ENCODE measurements at places on chromosomes 16 and 17.

- DNase-seq, result no peak
Measured at GRCh38 chr17:45386178-45386577, 46.5 kb downstream of the ARHGAP27 start.

DNA sequence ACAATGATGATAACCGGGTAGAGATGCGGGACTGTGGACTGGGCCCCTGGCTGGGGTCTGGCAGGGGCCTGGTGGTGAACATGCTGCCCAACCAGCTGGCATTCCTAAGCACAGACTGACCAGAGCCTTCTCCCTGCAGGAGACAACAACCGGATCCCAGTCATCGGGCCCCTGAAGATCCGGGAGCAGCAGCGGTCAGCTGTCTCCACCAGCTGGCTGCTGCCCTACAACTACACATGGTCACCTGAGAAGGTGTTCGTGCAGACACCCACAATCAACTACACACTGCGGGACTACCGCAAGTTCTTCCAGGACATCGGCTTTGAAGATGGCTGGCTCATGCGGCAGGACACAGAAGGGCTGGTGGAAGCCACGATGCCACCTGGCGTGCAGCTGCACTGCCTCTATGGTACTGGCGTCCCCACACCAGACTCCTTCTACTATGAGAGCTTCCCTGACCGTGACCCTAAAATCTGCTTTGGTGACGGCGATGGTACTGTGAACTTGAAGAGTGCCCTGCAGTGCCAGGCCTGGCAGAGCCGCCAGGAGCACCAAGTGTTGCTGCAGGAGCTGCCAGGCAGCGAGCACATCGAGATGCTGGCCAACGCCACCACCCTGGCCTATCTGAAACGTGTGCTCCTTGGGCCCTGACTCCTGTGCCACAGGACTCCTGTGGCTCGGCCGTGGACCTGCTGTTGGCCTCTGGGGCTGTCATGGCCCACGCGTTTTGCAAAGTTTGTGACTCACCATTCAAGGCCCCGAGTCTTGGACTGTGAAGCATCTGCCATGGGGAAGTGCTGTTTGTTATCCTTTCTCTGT lies 5.1 kb upstream of the SLC7A6 start:
- no peak for DNase-seq

DNA sequence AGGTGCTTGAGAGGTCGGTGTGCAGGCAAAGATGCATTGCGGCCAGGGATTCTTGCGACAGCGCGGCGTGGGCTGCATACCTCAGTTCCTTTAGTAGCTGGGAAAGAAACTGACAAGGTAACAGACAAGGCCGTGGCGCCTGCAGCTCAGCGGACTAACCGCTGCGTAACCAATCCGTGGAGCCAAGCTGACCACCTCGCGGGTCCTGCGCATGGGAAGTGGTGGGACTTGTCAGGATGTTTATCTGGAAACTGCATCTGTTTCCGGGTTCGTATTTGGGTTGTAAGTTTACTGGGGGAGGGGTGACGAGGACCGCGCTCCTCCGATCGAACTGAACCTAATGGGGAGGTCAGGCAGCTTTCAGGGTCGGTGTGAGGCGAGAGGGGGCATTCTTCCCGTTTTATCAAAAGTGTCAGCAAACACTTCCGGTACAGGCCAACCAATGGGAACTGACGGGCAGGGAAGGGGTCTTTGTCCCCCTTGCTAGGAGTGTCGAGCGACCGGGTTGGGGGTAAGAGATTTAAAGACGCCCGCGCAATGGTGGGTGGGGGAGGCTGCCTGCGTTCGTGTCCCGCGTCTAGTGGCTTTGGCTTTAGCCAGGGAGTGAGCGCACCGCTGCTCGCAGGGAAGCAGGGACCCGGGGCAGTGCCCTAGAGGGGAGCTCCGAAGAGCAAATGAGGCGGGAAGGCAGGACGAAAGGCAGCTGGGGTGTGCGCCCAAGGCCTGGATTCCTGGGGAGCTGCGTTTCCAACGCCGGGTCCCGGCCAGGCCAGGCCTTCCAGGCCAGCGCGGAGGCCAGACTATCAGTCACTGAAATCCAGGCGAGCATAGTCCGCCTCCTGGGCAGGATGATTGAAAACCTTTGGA lies 7.0 kb downstream of the IRX6 start:
- no peak for DNase-seq

GRCh38 chr16:24309258-24310142 lies 53.4 kb downstream of the CACNG3 start:
- peak; percentile 13 for DNase-seq

DNA sequence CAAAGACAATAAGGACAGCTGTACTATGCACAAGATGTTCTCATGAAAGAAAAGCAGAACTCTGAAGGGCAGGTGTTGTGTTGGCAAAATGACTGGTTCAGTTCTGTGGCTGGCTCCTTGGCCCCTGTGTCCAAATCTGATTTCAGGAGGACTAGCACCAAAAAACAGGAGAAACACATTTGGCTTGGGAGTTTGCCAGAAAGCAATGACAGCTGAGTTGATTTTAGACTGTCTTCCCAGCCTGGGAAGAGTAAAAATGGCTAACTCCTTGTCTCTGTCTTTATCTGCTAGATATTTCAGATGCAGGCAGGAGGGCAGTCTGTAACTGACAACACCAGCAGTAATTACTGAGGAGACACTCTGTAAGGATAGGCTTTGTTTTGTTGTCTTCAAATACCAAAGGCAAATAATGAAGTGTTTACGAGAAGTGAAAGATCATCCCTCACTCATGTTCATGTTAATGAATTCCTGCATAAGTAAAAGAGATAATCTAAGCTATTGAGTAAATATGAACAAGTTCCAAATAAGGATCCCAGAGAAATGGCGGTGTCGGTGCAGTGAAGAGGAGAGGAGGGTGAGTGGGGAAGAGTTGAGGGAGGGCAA lies 989.0 kb downstream of the CDH11 start:
- DNase-seq, result no peak

DNA sequence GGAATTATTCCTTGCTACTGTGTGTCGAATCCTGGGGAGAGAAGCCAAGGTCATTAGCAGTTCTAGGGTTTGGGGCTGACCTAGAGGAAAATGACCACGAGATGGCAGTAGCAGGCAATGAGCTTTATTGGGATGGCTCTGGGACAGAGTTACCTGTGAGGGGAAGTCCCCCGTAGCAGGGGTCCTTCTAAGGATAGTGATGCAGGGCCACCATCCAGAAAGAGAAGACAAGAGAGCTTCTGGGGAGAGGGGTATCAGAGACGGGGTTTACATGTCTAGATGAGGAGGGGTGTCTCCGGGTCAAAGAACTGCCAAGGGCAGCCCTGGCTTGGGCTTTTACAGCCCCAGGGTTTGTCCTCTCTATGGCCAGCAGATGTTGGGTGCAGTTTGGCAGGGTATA lies 6.4 kb upstream of the GGT6 start:
- DNase-seq, result peak; percentile 60

DNA sequence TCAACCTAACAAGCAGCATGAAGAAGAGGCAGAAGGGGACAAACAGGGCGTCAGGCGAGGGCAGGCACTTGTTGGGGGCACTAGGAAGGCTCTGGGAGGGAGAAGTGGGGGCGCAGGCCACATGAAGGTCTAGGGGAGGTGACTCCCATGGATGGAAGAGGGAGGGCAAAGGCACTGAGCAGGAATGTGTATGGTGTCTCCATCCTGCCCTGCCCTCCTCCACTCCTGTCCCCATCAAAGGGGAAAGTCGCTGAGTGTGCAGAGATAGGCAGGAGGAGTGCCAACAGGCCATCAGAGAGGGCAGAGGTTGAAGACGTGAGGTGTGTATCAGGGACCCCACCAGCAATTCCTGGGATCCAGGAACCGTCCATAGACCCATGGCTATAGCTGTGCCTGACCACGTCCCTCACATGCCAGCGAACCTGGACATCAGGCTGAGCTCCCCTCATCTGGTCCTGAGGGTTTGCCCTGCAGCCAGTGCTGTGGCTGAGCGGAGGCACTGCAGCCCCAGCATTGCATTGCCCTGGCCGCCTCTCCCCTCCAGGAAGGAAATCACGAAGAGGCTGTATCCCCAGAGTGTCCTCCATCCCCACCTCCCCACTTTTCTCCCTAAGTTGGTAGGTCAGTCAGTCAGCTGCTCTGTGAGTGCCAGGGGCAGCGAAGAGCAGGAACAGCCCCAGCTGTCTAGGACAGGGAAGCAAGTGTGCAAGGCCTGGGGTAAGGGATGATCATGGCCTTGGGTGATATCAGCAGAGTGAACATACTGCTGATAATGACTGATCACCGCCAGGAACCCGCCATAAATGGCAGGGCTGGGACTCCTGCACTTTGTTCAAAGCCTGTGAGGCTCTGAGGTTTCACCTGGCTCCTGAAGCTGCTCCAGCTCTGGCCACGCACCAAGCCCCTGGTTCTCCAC lies 6.2 kb upstream of the CYB561 start:
- no peak for DNase-seq

- DNase-seq, result no peak
Measured at GRCh38 chr16:24189941-24190340, 66.2 kb upstream of the CACNG3 start.

DNA sequence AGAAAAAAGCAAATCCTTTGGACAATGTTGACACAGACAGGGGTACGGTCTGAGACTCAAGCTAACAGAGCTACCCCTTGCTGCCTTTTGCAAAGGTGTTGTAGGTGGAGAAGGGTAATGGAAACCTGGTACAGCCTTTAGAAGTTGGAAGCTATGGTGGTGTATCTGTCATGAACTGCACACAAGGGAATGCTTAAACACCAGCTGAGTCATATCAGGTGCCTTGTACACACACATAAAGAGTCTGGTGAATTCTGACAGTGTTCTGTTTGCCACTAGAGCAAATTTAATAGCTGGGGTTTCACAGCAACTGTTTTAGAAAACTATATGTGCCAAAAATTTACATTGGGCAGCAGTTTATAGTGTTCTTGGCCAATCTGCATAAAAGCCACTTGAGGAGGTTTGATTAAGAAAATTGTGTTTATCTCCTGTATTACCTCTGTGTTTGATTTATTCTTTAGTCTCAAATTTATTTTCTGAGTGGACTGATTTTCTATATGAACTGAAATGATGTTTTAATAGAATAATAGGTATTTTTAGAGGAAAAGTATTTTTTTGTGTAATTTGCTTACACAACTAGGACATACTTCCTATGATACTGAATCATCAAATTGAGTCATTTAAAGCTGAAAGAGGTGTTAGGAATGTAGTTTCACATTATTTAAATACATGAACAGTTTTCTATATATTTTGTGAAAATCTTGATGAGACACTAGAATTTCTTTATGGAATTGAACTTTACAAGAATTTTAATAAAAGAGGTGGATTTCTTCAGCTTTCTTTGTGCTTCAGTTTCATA lies 136.9 kb downstream of the MAP2K6 start:
- no peak for DNase-seq

GRCh38 chr16:65621640-65622039 lies 499.8 kb upstream of the CDH11 start:
- no peak for DNase-seq

DNA sequence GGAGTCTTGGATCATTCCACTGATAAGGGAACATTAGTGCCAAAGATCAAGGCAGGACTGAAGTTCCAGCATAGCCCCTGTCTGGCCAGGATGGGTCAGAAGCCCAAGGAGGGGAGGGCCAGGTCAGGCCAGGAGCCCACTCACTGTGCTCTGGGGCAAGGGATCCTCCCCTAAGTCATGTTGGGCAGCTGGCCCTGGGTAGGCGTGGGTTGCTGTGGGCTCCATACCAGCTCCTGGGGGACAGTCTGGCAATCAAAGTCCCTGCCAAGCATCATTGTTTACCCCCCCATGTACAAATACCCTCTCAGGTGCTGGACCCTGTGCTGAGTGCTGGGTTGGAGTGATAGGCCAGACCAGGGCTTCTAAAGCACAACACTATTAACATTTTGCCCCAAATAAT lies 130.5 kb downstream of the IRX5 start:
- DNase-seq, result no peak

DNA sequence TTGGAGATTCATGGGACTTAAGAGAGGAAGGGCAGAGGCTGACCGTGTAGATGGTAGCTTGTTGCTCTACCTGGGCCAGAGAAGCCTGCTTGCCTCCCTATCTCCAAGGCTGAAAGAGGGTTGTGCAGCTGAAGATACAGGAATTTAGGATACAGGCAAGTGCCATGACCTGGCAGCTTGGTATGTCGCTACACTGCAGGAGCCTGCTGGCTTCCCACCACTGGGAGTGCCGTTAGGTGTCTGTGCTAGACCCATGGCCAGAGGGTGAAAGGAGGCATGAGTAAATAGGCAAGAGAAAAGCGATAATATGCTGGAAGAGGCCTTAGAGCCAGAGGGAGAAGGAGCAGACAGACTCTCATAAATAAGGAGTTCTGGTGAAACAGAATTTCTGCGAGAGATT lies 10.6 kb downstream of the NAA60 start:
- DNase-seq, result no peak

DNA sequence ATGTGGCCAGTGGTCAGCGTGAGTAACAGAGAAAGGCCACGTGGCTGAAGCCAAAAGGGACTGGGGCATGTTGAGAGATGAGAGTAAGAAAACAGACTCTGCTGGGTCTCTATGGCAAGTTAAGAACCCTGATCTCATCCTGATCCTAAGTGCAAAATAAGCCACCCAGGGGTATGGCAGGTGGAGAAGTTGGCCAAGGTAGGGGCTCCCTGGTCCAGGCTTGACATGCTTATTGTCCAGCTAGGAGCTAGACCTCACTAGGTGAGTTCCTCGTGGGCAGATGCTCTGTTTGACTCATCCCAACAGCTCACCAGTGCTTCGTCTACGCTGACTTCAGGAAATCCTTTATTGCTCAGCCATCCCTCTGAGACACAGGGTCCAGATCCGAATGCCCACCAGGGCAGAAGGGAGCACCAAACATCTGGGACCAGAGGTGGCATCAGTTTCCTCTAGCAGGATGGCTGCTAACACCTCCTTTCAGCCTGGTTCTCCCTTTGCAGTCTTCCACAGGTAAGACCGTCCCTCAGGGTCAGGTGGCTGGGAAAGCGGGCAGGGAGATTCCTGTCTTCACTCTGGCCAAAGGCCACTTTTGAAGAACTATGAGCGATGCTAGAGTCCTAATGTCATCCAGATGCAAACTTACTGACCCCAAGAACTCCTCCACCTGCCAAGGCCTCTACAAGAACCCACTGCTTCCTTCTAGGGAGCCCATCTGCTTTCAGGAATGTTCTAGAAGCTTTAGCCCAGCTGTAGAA lies 99.5 kb downstream of the CDYL2 start:
- DNase-seq, result no peak

GRCh38 chr17:65560628-65561451 lies 608 bp downstream of the AXIN2 start:
- peak; percentile 94 for DNase-seq

- no peak for DNase-seq
Measured at GRCh38 chr17:60333628-60334031, 58.3 kb downstream of the USP32 start.

DNA sequence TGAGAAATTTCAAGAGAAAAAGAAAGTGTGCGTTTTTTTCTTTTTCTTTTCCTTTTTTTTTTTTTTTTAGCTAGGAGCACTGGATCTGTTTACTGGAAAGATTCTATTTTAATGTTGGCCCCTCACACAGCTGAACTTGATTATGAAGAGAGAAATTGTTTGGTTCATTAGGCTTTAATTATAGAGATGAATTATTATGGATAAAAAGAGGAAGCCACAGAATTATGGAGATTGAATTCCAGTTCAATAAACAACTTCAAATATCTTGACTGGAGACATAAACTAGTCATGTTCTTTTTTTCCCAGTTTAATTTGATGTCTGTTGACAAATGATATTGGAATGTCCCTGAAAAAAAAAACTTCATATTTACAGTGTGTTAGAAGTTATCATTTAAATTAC lies 152.0 kb upstream of the HS3ST3A1 start:
- DNase-seq, result no peak

- peak; percentile 87 for DNase-seq
Measured at GRCh38 chr17:8479431-8479947, 43.8 kb downstream of the NDEL1 start.

- DNase-seq, result no peak
Measured at GRCh38 chr17:35256629-35257028, 13.8 kb downstream of the SLFN5 start.
